Activated naive CD4-positive, alpha-beta T cell treated with anti-CD3 and anti-CD28 coated beads, Interleukin-2, amount 50 U/mL, for 16 hours (primary cell): ENCODE measurements at places on chromosomes 12 and 14.

DNA sequence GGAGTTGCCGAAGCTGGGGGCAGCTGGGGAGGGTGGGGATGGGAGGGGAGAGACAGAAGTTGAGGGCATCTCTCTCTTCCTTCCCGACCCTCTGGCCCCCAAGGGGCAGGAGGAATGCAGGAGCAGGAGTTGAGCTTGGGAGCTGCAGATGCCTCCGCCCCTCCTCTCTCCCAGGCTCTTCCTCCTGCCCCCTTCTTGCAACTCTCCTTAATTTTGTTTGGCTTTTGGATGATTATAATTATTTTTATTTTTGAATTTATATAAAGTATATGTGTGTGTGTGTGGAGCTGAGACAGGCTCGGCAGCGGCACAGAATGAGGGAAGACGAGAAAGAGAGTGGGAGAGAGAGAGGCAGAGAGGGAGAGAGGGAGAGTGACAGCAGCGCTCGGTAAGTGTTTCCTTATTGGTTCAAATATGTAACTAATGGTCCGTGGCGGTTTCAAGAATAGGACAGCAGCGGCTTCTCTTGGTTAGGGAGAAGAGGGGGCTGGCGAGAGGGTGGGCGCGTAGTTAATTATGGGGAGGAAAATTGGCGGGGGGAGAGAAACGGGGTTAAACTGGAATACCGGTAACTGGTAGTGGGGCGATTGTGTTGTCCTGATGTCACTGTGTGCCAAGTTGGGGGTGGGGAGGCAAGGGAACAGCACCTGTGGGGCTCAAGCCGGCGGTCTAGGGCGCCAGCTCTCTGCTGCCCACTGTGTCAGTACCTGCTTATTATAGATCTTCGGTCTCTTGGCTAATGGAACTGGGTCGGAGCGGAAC, 8.4 kb downstream of the HOXC8 start:
- DNase-seq: no peak

DNA sequence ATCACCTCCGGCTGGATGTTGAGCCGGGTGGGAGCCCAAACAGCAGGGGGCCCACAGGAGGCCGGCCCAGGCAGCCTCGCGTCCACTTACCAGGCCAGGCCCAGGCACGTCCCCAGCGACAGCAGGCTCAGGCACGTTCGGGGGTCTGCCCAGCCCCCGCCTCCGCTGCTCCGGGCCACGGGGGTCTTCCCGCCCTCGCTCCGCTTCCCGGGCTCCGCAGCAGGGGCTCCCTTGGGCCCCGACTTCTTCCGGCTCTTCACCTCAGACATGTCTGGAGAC, 216 bp downstream of the IKBIP start:
- no peak for DNase-seq

DNA sequence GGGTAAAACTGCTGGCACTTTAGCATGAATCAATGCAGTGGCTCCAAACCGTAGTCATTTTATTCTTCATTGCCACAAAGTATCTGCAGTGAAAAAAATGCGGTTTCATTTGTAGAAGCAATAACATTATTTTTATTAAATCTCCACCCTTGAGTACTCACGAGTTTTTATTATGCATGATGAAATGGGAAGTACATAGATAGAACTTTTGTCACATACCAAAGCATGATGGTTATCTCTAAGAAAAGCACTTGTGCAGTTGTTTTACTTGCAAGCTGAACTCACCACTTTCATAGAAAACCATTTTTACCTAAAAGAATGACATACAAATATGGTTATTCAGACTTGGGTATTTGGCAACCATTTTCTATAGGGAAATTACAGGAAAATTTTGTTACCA, 90.3 kb downstream of the PELI2 start:
- no peak for DNase-seq

GRCh38 chr14:93219103-93219726, 12.2 kb downstream of the UBR7 start:
- peak; percentile 46 for DNase-seq

DNA sequence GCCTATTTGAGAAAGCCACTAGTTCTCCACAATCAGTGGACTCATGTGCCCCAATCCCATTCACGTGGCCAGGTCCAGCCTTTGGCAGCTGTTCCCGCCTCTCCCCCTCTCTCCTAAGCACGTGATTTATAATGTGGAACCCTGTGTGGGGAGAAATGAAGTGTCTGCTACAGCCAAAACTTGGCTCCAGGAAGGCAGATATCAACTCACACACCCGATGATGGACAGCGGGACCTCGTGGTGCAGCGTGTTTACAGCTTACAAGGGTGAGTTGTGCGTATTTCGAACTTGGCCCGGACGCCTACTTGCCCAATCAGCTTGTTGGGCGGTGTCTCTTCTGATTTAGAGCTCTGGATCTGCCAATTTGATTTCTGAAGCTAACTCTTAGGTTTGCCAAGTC, 38.1 kb upstream of the FAM181A start:
- no peak for DNase-seq

DNA sequence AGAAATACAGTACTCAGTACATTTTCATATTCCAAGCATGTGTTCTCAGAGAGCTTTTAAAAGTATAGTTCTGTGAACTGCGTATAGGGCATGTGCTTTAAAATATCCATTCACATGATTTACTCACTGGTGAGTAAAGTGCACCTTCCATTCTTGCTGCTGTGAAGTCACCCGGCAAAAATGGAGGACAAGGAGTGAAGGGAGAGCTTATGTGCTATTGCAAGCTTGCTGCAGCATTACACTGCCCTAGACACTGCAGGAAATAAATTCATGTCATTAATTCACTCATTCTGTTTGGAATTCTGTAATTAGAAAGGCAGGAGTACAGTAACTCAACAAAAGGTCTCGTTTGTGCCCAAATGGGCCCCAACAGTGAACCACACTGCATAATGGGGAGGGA, 347.8 kb downstream of the PRKD1 start:
- no peak for DNase-seq

DNA sequence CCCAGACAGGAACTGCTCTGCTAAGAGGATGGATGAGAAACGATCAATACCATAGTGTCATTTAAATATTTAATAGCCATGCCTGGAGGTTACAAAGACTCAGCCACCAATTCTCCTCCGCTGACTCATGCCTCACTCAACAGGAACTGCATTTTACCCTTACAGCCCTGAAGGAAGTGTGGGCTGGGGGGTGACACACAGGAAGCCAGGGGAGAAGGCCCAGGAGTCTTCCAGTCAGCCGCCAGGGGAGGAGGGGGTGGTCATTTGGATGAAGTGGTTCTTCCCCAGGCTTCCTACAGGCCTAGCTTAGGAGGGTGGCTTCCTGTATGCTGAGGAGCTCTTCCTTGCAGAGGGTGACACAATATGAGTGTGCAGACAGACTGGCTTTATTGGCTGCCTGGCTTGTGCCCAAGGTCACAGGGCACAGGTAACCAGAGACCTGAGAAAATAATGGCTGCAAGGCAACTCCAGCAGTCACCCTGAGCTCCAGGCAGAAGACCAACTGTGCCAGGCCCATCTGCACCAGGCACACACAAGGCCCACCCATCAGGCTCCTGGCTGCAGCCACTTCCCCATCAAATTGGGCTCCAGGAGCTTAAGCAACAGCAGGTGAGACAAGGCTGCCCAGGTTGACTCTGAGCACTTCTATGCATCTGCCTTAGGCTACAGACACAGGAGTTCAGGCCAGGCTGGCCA, 30.6 kb upstream of the RPLP0 start:
- peak; percentile 78 for DNase-seq

- no peak for DNase-seq
Measured at GRCh38 chr12:92357584-92358261, 212.1 kb upstream of the BTG1 start.

DNA sequence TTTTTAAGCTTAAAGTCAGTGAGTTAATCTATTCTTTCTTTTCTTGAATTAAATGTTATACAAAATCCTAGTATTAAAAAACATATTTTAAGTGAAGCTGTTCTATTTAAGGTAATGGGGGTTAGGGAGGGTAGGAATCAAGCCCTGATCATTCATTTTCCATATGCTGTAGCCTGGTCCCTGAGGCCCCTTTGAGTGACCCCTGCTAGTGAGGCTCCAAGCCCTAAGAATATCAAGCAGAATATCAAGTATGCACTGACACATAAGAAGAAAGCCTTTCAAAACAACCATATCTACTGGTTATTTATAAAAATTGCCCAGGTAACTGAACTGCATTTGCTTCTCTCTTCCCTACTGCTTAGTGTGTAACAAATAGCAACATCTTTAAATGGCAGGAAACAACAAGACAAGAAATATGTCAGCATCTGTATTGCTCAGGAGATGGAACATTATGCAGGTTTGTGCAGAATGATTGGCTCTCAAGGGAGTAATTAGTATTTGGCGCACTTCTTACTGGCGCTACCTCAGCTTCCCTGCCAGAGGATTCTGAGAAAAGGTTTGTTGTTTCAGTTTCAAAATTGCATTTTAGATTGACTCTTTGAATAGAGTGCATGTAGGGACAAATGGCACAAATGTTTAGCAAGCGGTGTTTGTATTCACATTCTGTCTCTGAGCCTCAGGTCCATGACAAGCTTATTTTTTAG, 223.0 kb downstream of the DUSP6 start:
- DNase-seq: no peak

DNA sequence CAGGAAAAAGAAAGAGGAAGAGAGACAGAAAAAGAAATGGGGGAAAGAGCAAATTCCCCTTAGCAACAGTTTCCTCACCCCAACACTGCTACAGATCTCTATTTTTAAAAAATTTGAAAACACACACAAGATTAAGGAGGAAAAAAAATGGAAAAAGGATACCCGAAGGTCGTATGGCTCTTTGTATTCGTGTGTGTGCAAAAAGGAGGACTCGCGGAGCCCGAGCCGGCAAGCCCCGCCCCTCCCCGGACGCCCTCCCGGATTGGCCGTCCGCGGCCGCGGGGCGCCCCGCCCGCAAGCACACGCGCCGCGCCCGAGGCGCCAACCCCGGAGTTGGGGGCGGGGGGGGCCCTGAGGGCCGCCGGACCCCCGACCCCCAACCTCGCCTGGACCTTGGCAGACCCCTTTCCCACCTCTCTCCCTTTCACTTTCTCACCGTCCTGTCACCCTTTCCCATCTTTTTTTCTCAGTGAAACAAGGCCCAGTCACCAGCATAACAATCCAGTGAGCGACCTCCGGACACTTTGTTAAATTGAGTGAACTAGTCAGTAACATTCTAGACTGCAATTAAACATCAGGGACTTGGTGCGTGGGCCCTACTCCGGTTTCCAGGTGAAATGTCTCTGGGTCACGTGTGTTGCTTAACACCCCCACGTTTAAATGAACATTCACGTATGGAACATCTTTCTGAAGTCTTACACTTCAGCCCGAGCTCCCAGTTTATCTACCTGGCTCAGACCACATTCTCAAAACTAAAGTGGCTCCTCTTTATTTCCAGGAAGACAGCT, at the start of gene C14orf93:
C14orf93 (minus strand) TSS at position 205 of the 788 bp plus-strand sequence. CDS start 11,120 bp downstream, outside the sequence.
- DNase-seq: peak; percentile 87

- no peak for DNase-seq
Measured at GRCh38 chr14:100299238-100299560, 7.0 kb downstream of the SLC25A29 start.

DNA sequence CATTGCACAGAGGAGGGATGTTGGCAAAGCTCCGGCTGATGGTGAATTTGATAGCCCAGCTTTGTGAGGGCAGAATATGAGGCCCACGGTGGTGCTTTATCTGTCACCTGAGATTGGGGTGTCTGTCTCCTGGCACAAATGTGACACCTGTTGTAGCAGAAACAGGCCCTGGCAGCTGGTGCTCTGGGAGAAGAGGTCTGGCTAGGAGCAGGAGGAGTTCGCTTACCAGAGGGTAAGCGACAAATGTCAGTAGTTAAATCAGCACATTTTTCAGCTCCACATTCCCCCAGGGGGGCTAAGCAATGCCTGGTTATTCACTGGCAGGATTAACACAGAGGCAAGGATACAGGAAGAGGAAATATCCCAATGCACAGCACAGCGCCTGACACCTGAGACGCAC, 71.1 kb downstream of the B4GALNT3 start:
- DNase-seq: no peak

DNA sequence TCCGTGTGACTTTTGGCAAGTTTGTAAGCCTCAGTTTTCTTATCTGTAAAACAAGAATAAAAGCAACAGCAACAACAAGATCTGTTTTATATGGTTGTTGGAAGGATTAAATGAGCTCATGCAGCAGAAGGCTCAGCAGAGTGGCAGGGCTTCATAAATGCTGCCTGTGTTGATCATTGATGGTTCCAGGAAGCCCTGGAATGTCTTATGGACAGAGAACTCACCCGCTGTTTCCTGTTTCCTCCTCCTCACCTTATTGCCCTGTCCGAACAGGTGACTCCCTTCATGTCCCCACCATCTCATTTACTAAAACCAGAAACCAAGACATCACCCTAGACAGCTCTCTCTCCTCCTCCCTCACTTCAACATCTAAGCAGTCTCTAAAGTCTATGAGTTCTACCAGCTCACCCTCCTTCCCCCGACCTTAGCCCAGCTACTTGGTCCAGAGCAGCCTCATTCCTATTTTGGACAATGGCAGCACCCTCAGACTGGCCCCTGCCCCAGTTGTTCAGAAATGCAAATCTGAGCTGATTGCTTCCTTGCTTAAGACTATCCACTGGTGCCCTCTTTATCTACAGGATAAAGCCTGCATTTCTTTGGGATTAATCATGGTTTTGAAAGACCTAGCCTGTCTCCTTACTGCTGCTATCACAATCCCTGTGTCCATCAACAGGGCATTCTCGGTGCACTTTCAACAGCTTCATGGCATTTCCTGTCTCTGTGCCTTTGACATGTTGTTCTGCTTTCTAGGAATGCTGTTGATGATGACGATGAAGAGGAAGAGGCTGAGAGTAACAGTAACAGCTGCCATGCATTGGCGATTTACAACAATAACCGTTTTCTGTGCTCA, 21.4 kb upstream of the GSG1 start:
- DNase-seq: no peak

DNA sequence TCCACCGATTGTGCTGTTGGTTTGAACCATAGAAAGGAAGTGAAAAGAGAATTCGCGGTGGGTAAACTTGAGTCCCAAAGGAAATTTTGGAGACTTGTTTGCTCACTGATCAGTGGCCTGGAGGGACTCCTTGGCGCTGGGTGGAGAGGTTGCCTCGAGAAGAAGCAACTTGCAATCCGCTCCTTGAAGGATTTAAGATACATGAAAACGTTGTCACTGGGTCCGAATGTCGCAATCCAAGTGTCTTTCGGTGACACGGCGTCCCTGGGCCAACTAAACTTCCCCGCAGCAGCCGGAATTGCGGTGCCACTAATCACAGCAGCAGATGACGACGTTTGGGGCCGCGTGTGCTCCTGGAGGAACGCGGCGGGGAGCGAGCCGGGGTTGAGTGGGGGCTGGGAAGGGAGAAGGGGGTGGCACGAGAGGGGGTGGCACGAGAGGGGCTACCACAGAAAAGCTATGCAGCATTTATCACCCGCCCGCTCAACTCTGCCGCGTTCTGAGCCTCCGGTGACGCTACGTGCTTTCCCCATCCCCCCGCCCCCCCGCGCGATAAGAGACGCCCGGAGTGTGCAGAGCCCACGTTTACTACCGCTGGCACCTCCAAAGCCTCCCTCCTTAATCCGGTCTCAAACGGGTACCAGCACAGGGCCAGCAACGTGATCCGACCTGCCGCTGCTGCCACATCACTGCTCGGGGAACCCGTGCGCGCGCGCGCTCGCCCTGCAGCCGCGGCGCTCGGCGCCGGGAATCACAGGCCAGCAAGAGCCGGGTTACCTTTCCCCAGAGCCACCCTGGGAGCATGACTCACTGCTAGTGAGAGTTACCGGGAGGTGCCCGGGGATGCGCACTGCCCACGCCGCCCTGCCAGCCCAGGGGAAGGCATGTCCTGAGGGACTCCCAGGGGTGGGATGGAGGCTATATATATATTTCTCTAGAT, 833 bp upstream of the BHLHE41 start:
- DNase-seq: peak; percentile 35

GRCh38 chr12:6029401-6029800, 84.3 kb upstream of the ANO2 start:
- DNase-seq: no peak

GRCh38 chr14:69259527-69260189, at the start of gene GALNT16:
Gene GALNT16 (plus strand): TSS chr14:69260158. CDS start chr14:69260291, 133 bp downstream.
- no peak for DNase-seq
